Colonic mucosa (tissue), 4 donors: ENCODE measurements at places on chromosomes 5 and 9. TPM values are rescaled to one million over a fixed set of nuclear protein-coding genes. Genes with fewer than 3 reads are reported as not detected.

- no peak for DNase-seq
Observed at GRCh38 chr5:158224253-158224652, 365.3 kb upstream of the CLINT1 start.

- no peak for DNase-seq
Observed at GRCh38 chr9:101478906-101479305, 43.3 kb upstream of the ALDOB start.

GRCh38 chr5:58447226-58447625 is 12.7 kb downstream of the PLK2 start:
- DNase-seq = no peak

DNA sequence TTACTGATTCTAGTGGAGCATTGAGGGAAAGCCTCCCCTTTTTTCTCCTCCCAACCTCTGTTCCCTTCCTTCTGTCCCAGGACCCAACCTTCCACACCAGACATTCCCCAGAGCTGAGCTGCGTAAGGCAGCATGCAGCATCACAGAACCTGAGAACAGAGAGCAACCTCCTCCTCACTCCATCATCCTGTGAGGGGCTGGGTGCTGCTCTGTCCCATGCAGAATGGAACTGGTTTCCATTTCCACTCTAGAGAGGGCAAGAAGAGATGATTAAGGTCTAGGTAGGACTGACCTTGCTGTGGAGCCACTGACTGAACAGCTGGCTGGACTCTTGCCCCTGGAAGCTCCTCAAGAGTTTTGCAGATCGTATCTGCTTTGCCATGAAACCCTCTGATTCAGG is 30.1 kb upstream of the IL7R start:
- no peak for DNase-seq

DNA sequence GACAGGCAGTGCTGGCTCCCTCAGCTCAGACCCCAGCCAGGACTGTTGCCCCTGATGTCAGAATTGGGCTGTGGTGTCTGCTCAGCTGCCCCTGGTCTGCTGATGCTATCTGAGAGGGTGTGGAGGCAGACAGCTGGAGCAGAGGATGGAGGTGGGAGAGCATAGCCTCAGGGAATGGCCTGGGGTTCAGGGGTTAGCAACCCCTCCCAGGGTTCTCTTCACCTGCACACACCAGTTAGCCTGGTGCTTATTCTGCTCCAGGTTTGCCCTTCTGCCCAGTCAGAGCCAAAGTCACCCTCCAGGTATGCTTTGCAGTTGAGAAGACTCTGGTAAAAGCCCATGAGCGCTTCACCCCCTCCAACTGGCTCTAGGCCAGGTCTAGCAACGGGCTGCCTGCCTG is 109.8 kb downstream of the SAXO1 start:
- no peak for DNase-seq

The PCDHB13 gene
- total RNA-seq = 0.40 TPM

The KCNN2 gene
- 0.84 TPM for total RNA-seq
